RWPE1 (cell line): ENCODE measurements at places on chromosomes 5 and 9.

DNA sequence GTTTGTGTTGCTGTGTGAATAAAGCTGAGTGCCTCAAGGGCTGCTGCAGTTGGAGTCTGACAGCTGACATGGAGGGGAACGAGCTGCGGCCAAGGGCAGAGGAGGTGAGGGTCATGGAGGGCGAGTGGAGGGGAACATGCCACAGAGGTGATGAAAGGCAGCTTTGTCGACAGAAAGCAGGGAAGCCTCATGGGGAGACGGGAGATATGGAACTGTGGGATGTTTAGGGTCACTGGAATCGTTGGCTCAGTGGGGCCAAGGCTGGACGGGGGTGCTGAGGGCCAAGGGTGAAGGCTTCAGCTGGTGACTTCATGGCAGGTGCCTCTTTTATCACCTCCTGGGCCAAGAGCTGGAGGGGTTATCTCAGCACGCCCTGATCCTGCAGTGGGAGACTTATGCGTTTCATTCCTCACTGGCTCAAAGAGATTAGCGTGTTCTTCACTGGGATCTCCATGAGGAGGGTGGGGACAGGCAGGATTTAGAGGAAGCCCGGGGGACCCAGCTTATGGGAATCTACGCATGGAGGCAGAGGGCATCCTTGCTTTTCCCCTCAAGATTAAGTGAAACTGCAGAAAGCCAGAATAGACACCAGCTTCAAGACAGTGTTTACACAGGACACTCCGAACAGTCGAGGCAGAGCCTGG, 42.2 kb downstream of the FAM240B start:
- no peak for DNase-seq

- DNase-seq, result no peak
These were observed 30.2 kb upstream of the HSPA9 start for GRCh38 chr5:138605254-138605972.

- peak; percentile 24 for DNase-seq
These were observed at the start of gene NTRK2 for GRCh38 chr9:84669288-84670137. TSS of gene NTRK2 (plus strand) at chr9:84669729. CDS start at chr9:84670749, 1,020 bp downstream.

DNA sequence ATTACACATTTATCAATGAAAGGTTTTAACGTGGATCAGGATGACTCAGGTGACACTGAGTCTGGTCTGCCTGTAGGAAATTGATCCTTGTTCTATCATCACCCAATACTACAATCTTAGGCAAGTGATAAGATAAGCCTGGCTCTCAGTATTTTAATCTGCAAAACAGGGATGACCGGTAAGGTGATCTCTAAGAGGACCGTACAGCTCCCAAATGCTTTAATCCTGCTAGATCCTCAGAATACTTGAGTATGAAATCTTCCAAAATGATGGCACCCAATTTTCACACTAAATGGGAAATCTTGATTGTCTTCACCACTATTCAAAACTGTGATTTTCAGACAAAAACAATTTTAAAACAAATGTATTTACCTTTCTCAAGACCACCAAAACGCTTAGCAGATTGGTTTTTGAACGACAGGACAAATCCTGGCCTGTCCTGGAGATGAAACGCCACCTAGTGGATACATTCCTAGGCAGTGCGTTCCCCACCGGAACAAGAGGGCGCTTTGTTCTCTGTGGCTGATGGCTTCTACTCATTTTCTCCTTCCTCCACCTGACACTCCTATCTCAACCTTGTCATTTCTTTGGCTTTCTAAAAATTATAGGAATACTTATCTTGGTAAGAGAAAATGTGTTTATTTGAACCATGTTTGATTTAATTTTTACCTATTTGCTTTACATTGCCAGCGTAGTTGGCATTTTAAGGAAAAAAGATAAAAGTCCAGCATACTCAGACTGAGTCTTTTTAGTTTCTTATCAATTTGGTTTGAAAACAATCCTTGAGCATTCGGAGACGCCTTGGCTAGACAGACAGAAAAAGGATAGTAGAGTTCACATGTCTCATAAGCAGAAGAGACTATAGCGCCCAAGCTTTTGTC, 41.2 kb upstream of the VCAN start:
- peak; percentile 69 for DNase-seq

- DNase-seq, result no peak
These were observed 26.6 kb downstream of the PHF2 start for GRCh38 chr9:93603011-93603410.

DNA sequence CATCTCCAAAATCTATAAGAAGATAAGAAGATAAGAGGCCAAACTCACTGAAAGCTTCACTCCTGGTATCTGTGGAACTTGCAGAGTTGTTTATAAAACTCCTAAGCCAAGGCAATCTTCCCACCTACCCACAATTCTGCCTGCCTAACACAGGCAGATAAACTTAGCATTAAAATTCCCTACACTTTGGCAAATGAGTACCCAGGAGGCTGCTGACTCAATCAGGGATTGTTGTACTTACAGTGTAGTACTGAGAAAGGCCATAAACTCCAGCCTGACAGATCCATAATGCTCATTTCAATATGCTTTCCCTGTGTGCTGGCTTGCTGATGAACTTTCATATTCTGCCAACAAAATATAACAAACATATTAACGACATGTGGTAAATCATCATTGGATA, 725.2 kb downstream of the BRINP1 start:
- DNase-seq, result no peak

- DNase-seq, result no peak
These were observed 14.5 kb downstream of the APTX start for GRCh38 chr9:32986971-32987370.

DNA sequence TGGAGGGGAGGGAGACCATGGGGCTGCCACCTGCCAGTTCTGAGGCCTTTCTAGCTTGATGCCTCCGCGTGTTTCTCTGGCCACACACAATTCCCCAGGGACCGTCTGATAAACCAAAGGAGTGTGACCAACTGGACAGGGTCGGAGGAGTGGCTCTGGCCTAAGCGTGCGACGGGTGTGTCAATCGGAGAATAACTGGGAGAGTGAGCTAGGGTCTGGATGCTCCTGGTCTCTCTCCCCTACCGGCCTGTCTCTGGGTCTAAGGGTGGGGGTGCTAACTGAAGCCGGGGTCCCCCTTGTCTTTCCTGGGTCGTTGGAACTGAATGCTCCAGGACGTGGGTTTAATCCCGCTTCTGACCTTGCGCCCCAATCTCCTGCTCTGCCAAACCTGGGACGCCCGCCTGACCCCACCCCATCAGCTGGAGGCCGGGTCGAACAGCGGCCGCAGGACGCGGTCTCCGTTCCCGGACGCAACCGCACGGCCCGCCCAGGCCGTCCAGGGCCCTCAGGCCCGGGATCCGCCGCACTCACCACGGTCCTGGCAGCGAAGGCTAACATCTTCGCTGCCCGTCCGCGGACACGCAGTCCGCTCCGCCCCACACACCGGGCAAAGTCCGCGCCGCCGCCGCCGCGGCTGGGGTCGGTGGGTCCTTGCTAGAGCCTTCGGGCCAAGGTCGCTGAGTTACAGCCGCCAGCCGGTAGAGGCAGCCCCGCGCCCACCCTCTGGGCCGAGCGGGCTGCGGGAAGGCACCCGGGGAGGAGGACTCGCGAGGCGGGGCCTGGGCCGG, 447 bp downstream of the CRAT start:
- no peak for DNase-seq

- no peak for DNase-seq
These were observed 68.9 kb downstream of the CSF2 start for GRCh38 chr5:132142459-132142858.

DNA sequence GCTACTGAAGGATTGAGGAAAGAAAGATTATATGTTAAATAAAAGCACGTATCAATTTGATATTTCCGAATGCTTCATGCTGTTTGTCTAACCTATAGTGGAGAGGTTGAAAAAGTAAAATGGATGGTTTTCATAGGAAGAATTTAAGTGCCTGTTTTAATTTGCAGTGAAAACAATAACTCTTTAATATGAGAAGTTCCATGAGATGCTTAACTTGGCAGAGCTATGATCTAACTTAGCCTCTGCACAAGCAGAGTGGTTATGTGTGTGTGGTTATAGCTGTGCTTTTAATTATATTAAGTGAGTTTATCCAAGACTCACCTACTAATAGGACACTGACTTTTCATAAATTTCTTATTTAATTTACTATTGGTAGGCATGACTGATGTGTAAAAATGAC, 57.4 kb downstream of the AOPEP start:
- DNase-seq, result no peak

DNA sequence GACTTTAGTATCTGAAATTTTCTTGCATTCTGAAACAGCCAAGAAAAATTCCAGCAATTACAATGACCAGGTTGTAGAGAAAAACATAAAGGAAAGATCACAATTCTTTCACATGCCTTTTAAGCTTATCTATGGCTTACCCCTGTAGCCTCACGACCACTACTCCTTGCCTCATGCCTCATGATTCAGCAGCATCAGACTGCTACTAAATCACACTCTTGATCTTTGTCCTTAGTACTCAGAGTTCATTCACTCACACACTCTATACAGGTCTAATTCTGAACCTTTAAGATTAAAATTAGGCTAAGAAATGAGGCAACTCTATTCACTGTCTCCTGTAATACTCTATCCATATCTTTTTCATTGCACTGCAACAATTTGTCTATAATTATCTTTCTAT, 415.1 kb downstream of the MLLT3 start:
- DNase-seq, result no peak
